ENCODE measurements at places on chromosomes 2 and 18.

GRCh38 chr2:239396881-239397681, 3.7 kb downstream of the HDAC4 start:
- peak; percentile 34 for DNase-seq

DNA sequence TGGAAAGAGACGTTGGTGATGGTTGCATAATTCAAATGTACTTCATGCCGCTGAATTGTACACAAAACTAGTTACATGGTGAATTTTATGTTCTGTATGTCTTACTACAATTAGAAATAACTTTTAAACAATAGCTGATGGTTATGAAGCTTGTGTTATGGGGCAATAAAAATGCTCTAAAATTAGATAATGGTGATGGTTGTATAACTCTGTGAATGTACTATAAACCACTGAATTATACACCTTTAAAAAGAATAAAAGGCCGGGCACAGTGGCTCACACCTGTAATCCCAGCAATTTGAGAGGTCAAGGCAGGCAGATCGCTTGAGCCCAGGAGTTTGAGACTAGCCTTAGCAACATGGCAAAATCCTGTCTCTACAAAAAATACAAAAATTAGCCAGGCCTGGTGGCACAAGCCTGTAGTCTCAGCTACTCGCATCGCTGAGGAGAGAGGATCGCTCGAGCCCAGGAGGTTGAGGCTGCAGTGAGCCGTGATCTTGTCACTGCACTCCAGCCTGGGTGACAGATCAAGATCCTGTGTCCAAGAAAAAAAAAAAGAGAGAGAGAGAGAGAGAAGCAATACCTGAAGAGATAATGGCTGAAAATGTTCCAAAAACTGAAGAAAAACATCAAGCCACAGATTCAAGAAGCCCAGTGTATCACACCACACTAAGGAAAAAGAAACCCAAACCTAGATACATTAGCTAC, 6.3 kb downstream of the RNU4ATAC start:
- DNase-seq, result no peak

DNA sequence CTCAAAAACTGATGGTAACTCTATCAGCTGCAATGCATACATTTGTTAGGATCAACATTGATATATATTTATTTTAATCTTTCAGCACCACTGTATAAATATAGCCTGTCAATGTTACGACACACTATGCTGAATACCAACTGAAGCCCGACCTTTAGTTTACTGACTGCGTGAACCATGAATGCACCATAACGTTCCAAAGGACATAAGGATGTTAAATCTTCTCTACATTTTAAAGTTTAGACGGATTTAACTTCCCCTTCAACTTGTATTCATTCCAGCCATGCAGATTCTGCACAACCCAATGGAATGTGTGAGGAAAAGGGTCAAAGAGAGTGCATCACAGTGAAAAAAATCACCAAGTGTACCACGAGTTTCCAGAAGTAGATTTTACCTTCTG, 489.5 kb downstream of the IRS1 start:
- DNase-seq, result no peak

DNA sequence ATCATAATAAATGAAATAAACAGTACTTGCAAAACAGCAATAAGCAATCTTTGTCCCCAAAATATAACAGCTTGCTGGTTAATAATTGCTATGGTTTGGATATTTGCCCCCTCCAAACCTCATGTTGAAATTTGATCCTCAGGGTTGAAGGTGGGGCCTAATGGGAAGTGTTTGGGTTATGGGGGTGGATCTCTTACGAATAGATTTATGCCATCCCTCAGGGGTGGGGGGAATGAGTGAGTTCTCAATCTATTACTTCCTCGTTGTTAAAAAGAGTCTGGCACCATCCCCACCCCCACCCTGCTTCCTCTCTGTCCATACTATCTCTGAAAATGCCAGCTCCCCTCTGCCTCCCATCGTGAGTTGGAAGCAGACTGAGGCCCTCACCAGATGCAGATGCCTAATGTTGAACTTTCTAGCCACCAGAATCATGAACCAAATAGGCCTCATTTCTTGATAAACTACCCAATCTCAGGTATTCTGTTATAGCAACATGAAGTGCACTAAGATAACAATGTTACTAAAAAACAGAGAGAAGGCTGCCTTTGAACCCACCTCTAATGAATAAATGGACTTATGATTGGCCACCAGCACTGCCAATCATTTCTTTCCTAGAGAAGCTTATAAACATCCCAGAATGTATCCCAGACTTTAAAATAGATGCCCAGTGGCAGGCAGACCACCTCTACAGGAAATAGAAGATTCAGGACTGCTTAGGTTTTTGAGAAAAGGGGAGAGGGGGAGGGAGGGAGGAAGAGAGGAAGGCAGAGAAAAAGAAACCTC, 90.1 kb downstream of the ALPK2 start:
- no peak for DNase-seq

- DNase-seq, result no peak
Measured at GRCh38 chr2:39736640-39737039, 42.4 kb downstream of the THUMPD2 start.

DNA sequence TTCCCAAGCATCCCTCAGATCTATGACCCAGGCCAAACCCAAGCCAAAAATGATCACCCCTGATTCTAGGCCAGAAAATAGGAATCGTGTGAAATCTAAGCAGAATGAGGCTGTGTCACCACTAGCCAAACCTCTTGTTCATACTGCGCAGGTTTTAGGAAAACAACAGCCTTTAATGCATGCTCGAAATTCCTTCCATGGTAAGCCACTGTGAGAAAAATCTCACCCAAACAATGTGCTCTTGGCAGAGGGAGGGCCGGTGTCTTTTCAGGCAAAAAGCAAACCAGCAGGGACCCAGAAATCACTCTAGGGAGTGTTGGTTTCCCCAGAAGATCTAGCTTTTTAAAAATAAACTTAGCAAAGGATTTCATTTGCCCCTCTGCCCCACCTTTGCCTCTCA, 71.2 kb upstream of the FOSL2 start:
- DNase-seq, result no peak

- no peak for DNase-seq
Measured at GRCh38 chr18:10271481-10271880, 183.0 kb upstream of the APCDD1 start.

DNA sequence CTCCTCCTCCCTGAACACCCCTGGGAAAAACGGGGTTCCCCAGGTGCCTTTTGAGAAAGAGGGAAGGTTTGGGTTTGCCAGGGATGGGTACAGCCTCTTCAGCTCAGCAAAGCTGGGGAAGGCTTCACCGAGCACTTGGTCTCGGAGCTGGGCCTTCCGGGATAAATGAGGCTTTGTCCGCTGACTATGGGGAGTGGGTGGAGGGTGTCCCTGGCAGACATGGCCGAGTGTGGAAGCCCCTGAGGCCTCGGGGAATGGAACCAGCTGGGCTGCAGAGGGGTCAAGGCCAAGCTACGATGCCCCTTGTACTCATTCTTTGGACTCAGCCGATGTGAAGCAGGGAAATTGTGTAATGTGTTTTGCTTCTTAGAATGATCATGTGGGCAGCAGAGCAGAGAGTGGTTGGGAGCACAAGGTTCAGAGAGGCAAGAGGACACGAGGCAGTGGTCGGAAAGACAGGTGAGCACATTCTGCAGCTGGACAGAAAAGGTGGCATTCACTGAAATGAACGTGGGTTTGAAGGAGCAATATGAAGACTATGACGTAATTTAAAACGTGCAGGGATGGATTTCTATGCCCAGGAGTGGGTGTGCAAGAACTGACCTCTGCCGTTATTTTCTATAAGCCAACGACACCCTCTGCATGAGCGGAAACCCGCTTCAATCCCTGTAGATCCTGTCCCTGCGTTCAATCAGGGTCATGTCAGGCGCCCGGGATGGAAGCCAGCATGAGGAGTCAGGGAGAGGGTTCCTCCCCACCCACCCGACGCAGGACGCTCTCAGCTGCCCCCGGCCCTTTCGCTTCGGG, 142.6 kb downstream of the PXDN start:
- no peak for DNase-seq

DNA sequence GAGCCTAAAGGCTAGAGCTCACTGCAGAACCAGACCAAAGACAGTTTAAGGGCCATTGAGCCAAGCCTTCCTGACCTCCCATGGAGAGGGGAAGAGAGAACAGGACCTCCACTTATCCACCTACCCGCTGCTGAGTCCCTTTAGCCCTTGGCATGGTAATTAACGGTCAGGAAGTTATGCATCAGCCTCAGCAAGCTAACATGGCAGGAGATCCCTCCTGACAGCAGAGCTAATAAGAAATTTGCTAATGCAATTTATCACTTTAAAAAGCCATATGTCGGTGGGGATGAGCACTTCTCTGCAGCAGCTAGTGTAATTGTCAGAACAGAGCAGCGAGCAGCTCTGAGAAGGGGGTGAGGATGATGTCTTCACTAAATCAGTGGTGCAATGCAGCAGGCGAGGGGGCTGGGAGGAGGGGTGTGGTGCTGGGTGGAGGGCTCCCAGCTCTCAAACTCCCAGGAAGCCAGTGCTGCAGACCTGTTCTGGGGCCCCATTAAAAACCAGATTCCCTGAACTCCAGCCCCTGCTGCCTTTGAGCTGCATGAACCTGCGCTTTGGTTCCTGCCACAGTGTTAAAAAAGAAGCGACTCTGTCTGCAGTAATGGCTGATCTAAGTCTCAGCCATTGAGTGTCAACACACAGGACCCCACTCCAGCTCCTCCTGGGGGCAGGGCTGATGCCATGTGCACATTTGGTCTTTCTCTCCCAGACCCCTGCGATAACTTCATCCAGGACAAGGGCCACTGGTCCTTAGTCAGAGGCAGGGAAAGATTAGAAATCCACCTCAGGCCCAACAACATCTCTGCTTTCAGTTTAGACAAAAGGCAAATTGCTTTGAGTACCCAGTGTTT, 84.2 kb upstream of the STPG4 start:
- DNase-seq, result no peak

DNA sequence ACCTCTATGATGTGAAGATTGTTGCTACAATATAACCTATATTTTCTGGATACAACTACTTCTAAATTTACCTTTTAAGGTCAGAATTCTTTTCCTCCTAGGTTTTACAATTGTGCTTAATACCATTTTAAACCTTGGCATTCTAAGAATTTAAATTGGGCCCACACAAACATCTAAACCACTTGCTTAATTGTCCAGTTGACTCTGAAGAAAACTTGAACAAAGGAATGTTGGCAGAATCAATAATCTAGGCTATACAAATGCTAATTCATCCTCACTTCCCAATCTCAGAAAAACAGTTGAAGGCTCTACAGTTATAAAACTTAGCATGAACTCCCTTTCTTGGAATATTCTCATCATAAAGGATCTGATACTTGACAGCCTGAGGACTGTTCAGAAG, 84.3 kb downstream of the RPRM start:
- DNase-seq, result no peak

DNA sequence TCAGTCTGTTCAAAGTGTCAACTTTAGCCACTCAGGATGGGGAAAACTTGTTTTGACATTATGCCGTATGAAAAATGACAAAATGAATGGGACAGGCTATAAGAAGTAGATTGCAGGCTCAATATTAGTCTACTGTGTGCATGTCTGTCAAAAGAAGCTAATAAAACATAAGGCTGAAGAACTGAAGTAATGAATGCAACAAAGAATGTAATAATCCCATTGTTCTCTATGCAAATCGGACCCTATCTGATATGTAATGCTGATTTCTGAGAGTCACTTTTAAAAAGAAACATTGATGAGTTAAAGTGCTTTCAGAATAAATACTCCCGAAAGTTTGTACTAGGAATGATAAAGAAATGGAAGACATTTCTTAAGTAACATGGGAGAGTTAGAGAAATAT, 172.2 kb downstream of the DLGAP1 start:
- DNase-seq, result no peak

Data from CD4-positive, alpha-beta T cell (primary cell).